ENCODE measurements at places on chromosomes 6 and 20.
A peak's percentile ranks its signal among the peaks of the same experiment; 100 is the strongest.

GRCh38 chr6:33175436-33176069 lies 16.7 kb downstream of the COL11A2 start:
- no peak for DNase-seq

- no peak for DNase-seq
Measured at GRCh38 chr20:23841693-23842092, 15.2 kb upstream of the CST2 start.

DNA sequence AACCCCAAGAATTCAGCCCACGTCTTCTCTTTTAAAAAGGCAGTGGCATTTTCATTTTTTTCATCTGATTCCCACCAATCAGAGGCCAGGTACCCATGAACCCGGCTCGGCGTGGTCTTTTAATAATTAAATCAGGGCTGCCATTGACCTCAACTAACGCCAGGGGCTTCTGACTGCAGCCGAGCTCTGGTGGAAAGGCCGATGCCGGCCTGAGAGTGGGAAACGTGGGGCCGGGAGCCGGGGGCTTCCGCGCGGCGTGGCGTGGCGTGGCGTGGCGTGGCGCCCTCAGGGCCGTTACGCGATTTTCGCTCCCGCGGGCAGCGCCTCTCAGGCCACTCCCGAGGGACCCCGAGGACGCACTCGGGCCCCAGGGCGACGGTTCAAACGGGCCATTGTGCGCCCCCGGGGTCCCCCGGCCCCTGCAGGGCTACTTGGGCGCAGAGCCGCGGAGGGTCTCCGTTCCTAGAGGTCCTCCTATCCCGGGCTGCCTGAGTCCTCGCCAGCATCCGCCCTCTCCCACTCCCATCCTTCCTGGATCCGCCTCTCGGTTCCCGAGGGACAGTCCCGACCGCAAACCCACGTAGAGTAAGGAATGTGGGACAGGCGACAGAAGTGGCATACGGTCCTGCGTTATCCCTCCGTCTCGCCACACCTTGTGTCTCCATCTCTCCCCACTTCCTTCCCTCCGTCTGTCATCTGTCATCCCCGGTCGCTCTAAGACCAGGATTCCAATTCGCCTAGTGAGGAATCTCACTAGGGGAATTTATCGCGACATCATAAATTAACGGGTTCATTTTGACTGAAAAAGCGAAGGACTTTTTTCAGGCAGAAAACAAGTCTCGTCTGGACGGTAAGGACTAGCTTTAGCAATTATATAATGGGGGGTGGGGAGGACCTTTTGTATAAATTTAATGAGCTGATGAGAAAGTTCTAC lies 876 bp upstream of the TBPL1 start:
- peak; percentile 13 for DNase-seq

DNA sequence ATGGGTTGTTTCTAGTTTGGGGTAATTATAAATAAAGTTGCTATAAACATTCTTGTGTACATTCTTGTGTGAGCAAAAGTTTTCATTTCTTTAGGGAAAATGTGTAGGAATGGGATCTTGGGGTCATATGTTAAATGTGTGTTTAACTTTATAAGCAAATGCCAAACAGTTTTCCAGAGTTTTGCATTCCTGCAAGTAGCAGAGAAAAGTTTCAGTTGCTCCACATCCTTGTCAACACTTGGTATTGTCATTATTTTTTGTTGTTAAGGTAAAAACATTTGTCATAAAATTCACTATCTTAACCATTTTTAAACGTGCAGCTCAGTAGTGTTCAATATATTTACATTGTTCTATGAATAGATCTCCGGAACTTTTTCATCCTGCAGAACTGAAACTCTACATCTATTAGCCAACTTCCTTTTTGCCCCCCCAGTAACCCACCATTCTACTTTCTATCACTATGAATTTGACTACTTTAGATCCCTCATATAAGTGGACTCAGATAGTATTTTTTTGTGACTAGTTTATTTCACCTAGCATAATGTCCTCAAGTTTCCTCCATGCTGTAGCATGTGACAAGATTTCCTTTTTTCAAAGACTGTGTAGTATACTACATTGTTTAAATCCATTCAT lies 48.4 kb downstream of the PHACTR2 start:
- DNase-seq, result no peak

- no peak for DNase-seq
Measured at GRCh38 chr20:63443606-63444395, 28.7 kb downstream of the KCNQ2 start.

DNA sequence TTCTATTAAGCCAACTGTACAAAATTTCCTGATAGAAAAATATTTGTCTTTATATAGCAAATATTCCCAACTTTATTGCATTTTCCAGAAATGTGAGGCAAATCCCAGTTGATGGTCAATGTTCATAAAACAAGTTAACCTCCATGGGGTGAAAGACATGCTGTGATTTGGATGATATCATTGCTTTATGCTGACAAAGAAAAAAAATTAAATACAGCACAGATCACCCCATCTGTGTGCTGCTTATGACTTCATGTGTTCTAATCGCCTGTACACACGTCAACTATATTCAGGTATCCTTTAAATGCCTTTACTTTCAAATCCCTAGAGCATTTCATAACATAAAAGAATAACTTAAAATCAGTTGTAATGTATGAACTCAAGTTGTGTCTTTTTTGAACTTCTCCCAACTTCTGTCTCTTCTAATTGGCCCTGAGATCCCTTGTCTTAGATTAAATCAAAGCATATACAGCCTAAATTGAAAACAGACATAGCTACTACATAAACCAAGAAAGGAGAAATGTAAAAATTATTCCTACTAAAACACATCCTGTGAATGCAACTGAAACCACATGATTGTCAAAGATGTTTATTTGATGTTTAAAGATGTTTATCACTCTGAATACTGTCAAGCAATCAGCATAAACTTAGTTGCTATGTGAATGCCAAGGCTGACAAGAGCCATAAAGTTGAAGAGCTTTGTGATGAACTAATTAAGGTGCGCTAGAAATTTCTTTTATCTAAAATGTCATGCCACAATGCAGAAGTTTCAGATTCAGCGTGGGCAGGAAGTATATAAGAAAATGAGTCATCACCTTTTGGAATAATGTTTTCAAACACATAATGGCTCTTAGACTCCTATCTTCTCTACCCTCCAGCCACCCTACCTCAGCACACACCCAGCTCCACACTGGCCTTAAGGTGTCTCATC lies 68.7 kb downstream of the FILIP1 start:
- DNase-seq, result no peak

- DNase-seq, result no peak
Measured at GRCh38 chr6:116373300-116373699, 2.6 kb downstream of the DSE start.

- no peak for DNase-seq
Measured at GRCh38 chr20:60528141-60528540, 569.9 kb downstream of the CDH26 start.

DNA sequence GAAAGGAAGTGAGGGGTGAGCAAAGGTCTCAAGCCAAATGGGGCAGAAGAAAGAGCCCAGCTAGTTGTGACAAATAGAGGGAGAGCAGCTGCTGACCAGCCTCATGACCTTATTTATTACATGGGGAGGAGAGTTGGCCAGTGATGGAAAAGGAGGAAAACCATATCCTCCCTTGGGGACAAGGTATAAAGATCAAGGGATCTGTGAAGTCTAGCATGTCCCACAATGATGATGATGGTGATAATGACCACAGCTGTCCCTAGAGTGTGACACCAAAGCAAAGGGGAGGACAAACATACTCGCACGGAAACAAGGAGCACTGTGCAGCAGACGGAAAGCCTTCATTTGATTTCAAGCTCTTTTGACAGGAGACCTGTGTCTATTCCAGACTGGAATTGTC lies 190.4 kb upstream of the MCHR2 start:
- no peak for DNase-seq

DNA sequence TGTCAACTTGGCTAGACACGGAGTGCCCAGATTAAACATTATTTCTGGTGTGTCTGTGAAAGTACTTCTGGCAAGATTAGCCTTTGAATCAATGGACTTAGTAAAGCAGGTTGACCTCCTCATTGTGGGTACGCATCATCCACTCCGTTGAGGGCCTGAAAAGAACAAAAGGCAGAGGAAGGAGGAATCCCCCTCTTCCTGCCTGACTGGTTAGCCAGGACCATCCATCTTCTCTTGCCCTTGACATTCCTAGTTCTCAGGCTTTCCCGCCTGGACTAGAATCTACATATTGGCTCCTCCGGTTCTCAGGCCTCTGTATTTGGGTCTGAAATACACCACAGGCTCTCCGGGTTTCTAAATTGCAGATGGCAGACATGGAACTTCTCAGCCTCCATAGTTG lies 74.0 kb upstream of the POPDC3 start:
- no peak for DNase-seq

DNA sequence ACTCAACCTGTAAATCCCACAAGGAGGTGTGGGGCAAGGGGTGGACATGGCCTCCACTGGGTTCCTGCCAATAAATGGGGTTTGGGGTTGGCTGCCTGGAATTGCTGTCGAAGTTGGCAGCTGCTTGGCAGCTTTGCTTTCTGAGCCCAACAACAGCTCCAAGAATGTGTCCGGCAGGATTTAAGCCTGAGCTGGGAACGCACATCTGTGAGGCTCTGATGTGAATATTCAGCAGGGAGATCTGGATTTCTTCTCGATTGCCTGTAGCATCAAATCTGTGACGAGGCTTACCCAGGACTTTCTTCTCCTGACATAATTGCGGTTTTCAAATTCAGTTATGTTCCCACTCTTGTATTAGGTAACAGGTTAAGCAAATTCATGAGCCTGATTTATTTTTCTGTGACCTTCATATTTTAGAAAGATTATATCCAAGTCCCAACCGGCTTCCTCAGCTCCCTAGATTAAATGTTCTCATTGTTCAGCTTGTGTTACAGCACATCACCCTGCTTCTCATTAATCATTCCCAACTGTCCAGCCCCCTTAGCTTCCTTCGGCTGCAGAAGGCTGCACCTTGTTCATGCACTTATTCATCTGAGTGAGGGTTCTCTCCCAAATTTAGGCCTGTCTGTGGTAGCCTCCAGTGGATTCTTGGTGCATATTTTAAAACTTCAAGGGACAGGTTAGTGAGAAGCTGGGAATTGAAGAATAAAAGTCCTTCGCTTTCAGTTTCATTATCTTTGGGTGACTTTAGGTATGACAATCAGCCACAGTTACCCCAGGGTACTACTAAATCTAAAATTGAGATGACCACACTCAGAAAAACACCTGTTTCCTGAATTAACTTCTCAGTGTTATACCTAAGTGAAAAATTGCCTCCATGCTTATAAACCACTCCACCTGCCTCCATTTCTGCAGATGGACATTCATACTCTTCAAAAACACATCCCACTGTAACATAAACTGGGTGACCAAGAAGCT lies 310.0 kb downstream of the ESR1 start:
- no peak for DNase-seq

- DNase-seq, result no peak
Measured at GRCh38 chr6:73985891-73986290, 289.9 kb downstream of the CD109 start.

- no peak for DNase-seq
Measured at GRCh38 chr6:151905854-151906253, 98.4 kb downstream of the ESR1 start.

DNA sequence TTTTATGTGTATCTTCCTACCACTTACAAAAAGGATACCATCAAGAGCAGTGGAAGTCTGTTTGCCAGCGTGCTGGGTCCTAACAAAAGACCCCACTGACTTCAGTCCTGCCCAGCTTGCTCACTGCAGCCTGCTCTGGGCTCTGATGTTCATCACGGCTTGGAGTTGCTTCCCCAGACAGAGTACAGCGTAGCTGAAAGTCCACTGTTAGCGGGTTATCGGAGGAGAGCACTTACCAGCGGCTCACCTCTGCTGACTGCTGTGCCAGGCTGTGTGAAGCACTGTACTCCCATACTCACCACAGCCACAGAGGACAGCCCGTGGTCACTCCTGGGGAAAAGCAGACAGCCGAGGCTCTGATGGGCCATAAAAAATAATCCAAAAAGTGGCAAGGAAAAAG lies 40.2 kb downstream of the CTCFL start:
- no peak for DNase-seq

DNA sequence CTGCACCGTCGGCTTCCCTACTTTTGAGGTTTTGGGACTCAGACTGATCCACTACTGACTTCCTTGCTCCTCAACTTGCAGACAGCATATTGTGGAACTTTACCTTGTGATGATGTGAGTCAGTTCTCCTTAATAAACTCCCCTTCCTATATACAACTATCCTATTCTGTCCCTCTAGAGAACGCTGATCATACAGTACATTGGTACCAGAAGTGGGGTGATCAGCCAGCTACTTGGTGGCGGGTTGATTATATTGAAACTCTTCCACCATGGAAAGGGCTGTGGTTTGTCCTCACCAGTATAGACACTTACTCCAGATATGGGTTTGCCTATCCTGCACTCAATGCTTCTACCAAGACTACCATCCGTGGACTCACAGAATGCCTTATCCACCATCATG lies 7.6 kb upstream of the TAF4 start:
- no peak for DNase-seq

- DNase-seq, result no peak
Measured at GRCh38 chr20:6053776-6054688, at the start of gene LRRN4. Gene LRRN4 (minus strand): TSS chr20:6054060. CDS start chr20:6052799, 1,261 bp downstream.

- DNase-seq, result peak; percentile 46
Measured at GRCh38 chr6:166997768-166998255, 1.4 kb upstream of the CEP43 start.

DNA sequence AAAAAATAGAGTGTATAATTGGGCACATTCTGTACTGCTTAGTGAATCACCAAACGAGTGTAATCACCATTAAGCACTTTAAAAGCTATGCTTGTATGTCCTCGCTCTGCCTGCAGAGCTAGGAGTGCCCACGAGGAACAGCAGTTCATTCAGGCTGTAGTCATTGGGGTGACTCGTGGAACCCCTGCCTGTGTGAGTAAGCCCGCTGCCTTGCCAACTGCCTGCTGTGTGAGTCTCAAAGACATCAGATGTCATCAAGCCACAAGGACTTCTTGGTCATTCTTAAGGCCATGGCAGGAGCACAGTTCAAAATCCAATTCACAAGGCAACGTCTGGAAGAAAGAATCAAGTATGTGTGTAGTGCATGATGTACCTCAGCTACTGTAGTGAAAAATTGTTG lies 60.4 kb downstream of the FOXO3 start:
- DNase-seq, result no peak

DNA sequence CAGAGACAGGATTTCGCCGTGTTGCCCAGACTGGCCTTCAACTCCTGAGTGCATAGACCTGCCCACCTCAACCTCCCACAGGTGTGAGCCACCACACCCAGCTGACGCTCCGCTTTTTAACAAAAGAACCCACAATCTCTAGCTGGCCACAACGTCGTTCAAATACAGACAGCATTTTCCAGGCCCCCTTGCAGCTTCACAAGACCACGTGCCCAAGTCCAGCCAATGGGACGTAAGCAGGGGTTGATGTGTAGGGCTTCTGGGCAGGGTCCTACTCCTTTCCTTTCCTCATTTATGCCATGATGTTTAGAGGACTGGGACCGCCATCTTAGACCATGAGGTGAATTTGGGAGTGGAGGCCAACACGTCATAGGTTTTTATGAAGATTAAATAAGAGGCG lies 81.0 kb downstream of the TFAP2C start:
- no peak for DNase-seq

- DNase-seq, result no peak
Measured at GRCh38 chr6:11043378-11043960, 636 bp downstream of the ELOVL2 start.

GRCh38 chr6:25453288-25453687 lies 174.1 kb downstream of the CARMIL1 start:
- DNase-seq, result no peak

GRCh38 chr20:45857882-45858216 lies 435 bp downstream of the ZSWIM3 start:
- no peak for DNase-seq

GRCh38 chr6:85394199-85394598 lies 55.7 kb upstream of the NT5E start:
- DNase-seq, result no peak

Measured in activated T-helper 2 cell treated with anti-CD3 and anti-CD28 coated beads, Interferon-gamma antibody, Interleukin-2, Interleukin-4, amounts not matched to agents 10 μg/mL and 5 μg/mL and 100 μg/mL, durations not matched to agents 14 hours and 24 hours and 36 hours (primary cell).